Stimulated activated CD8-positive, alpha-beta memory T cell treated with anti-CD3 and anti-CD28 coated beads, Interleukin-2, amount 100 ng/mL, for 1 hour (primary cell): ENCODE measurements at places on chromosomes 6 and 20.

DNA sequence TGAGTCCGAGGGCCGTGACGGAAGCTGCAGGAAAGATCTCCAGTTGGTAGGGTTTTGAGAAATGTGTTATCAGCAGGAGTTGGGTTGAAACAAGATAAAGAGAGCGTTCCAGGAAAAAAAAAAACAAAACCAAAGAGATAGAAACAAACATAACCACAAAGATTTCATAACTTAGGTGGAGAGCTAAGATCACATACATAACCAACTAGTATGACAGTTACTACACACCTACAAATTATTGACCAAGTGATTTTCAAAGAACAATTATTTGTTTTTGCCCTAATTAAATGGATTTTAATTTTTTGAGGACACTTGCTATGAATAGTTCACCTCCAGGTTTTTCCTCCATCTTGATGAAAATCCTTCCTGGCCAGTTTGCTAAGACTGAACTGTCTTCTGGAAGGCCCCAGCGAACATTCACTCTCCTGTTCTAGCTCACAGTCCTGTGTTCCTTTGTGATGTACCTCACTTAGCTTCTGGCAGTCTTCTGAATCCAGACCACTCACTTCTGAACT, 69.4 kb downstream of the SNX9 start:
- DNase-seq, result no peak

DNA sequence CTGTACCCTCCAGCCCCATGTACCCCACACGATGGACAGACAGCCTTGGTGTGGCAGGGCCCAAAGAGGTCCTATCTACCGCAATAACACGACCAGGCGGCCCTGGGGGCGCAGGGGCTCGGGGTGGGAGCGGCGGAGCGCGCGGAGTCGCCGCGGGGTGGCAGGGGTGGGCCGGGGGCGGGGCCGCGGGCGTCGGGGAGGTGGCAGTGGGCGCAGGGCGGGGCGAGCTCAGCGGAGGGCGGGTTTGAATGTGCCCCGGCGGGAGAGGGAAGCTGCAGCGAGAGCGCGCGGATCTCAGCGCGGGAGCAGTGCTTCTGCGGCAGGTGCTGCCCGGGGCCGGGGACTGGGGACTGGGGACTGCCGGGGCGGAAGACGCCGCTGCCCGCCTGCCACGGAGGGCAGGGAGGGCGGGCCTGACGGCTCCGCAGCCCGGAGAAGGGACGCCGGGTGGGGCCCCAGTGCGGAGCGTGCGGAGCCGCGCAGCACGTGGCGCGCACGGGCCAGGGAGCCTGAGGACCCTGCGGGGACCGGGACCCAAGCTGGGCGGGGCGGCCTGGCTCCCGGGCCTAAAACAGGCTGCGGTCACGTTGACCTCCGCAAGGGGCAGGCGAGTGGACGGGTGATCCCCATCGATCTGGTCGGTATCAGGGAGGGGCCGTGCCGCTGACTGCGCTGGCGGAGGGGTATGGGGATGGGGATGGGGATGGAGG, at the start of gene SLC29A1:
SLC29A1 (plus strand) TSS at position 277 of the 710 bp plus-strand sequence. CDS start 3,719 bp downstream, outside the sequence.
- DNase-seq, result peak; percentile 62

DNA sequence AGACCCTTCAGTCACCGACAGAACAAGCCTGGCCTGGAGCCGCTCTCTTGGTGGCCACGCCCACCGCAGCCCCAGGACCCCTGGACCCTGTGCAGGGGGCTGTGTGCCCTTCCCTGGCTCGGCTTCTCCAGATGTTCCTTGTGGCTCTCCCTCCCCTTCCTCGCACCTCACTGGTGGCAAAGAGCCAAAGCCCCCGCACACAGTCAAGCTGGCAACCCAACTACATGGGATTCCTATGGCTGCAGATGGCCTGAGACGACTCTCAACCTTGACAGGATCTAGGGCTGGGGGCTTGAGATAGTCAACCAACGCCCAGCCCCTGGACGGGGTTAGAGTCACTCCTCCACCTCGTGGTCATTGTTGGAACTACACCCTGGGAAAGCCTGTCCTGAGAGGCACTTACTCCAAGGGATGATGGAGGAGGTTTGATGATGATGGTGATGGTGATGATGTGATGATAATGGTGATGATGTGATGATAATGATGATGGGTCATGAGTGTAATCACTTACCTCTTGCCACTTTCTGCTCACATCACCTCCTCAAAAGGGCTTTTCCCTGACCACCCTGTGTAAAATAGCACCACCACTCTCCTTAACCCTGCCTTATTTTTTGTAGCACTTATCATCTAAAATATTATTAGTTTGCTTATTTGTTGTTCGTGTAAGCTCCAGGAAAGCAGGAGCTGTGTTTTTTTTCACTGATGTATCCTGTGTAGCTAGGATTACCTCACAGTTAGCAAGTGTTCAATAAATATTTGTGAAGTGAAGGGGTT, 278.4 kb downstream of the LRFN2 start:
- DNase-seq, result peak; percentile 6

DNA sequence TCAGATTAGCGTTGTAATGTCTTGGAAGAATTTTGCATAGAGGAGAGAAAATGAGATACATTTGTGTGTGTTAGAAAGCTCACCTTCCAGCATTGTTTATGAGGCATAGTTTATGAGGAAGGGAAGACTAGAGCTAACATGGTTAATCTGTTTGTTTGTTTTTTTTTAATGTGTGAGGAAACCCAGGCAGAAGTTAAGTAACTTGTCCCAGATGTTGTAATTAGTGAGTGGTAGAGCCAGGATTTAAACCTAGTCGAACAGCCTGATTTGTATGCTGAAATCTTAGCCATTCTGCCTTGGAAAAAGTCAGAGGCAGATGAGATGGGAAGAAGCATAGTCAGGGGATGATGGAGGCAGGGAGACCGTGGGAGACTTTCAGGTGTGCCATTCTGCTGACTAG, 29.1 kb downstream of the NDUFAF5 start:
- DNase-seq, result no peak

GRCh38 chr6:125078602-125079321, 74.8 kb upstream of the TPD52L1 start:
- no peak for DNase-seq

GRCh38 chr20:45611054-45611453, 18.5 kb upstream of the WFDC10A start:
- no peak for DNase-seq

DNA sequence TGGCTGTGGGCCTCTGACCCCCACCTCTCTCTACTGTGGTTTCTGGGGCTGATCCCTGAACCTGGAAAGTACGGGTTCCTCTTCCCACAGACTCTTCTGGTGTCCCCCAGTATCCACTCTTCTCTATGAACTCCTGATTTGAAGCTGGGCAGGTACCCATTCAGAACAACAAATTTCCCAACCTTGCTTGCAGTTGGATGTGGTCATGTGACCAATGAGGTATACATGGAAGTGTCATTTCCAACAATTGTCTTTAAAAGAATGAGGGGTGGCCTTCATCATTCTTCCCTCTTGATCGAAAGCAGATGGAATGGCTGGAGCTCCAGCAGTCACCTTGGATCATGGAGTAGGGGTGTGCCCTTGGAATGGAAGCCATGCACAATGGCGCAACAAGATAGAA, 128.0 kb upstream of the MLN start:
- DNase-seq, result no peak

- no peak for DNase-seq
These were observed 38.7 kb downstream of the DOK5 start for GRCh38 chr20:54514028-54514607.

DNA sequence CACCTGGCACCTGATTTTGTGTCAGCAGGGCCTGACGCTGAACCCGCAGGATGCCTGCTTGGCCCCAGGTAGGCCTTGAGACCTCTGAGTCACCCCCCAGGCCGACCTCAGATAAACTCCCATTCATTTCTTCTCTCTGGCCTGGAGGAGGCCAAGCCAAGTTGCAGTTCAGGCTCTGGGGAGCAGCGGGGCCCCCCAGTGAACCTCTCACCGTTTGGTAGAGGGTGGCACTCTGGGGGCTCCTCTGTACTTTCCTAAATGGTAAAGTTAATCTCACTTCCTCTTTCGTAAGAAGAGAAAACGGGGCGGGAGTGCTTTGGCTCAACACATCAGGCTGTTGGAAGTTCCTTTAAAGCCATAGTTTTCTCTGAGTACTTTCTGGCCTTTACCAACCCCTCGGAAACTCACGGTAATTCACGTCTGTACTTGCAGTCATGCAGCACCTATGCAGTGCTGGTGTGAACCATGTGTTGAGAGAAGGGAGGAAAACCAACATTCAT, 2.8 kb downstream of the SIRPA start:
- DNase-seq, result no peak
